ENCODE measurements at places on chromosomes 5 and 9. TPM values are rescaled to one million over a fixed set of nuclear protein-coding genes. Genes with fewer than 3 reads are reported as not detected.
A peak's percentile ranks its signal among the peaks of the same experiment; 100 is the strongest.

Gene SLIT3
- under 0.01 TPM for total RNA-seq

Gene ALDH7A1
- total RNA-seq = 3.5 TPM

Gene PROB1
- 2.4 TPM for total RNA-seq

Gene ORM2
- total RNA-seq = not detected

Gene CDKN2A
- total RNA-seq = 0.27 TPM

Gene GLRA1
- not detected for total RNA-seq

Gene FYB1
- 1.6 TPM for total RNA-seq

Gene SH3GL2
- not detected for total RNA-seq

Gene TMEM252
- not detected for total RNA-seq

Gene SLC22A5
- total RNA-seq = 12.9 TPM

Gene PAPPA
- total RNA-seq = under 0.01 TPM

DNA sequence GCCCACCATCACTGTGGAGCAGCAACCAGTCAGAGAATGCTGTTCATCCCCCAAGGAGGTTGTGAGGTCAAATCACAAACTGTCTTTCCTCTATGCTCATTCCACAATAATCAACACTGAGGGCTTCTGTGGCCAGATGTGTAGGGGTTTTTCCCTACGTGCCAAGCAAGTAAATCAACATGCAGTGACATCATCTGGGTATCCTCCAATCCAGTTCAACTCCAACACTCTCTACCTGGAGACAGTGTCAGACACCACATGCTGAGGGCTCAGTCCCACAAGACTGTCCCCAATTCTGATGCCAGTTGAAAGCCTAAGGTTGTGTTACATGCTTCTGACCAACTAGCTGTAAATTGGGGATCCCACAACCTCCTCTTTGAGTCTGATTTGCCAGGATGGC lies 57.3 kb upstream of the DMRT1 start:
- DNase-seq = no peak

GRCh38 chr5:34682926-34683623 lies 26.9 kb downstream of the RAI14 start:
- no peak for DNase-seq

DNA sequence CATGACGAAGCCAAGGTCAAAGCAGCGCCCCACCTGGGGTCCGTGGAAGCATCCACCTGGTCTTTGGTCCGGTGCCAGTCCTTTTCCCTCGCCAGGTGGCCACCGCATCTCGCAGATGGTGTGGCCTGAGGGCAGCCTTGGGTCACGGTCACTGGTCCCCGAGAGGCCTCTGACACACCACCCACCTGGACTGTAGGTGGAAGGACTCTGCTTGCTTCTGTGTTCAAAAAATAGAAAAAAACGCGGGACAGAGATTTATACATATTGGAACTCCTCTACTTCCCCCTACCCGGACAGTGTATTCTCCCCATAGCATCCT lies 466 bp upstream of the TTC39B start:
- no peak for DNase-seq

DNA sequence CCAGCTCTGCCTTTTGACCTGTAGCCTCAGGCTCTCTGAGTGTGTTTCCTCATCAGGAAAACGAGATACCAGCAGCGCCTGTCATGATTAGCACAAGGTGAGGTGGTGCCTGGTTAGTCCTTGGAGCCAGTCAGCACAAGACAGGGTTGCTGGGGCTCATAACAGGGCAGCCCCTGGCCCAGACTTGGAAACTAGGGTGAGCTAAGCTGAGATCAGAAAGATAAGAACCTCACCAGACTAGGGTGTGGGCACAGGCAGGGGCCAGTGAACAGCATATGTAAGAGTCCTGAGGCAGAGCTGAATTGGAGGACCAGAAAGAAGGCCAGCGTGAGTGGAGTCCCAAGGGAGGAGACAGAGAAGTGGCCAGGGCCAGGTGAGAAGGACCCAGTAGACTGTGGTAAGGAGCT lies 42.7 kb upstream of the FUBP3 start:
- DNase-seq = no peak

DNA sequence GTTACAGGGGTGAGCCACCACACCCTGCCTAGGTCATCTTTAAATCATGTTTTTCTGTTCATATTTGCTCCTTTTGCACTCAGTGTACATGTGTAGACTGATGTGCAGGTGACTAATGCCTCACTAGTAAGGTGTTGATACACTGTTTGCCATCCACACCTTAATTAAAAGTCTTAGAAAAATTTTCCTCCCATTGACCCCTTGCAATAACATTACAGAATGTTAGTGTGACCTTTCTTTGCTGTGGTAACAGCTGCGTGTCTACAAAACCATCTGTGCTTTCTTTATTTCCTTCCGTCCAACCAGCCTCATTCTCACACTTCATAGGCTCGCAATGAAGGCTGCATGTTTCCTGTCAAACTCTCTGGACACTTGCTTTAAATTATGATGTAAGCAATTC lies 6.6 kb upstream of the CEMIP2 start:
- DNase-seq = no peak

GRCh38 chr5:129271308-129271707 lies 176.8 kb downstream of the ISOC1 start:
- no peak for DNase-seq

DNA sequence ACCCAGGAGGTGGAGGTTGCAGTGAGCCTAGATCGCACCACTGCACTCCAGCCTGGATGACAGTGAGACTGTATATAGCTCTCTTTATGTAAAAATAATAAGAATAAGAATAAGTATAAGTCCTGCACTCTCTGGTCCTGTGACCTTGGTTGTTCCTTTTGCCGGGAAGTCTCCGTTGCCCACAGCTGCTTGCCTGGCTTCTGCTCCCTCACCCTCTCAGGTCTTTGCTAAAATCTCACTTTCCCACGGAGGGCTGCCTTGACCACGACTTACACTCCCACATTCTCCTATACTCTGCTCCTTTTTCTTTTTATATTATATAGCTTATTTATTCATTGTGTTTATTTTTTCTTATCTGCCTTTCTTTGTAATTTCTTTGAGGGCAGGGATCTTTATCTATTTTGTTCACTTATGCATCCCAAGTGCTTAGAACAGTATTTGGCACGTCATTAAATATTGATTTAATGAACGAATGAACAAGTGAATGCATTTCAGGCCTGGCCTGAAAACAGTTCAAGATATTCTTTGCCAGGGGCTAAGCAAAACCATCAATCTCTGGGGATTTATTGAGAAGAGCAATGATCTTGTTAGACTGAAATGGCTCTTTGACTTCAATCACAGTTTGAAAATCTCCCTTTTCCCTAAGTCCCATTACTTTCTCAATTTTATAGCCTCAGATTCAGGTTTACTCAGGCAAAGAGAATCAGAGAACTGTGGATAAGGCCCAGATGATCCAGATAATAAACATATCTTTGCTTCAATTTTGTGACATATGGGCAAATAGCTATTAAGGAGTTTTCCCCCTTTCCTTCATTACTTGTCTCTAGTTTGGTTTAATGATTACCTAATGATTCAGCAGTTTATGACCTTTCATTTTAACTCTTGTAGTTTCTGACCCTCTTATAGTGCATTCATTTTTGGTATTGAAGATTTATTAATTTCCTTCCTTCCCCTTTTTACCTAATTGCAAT lies 60.8 kb upstream of the TMC1 start:
- no peak for DNase-seq

DNA sequence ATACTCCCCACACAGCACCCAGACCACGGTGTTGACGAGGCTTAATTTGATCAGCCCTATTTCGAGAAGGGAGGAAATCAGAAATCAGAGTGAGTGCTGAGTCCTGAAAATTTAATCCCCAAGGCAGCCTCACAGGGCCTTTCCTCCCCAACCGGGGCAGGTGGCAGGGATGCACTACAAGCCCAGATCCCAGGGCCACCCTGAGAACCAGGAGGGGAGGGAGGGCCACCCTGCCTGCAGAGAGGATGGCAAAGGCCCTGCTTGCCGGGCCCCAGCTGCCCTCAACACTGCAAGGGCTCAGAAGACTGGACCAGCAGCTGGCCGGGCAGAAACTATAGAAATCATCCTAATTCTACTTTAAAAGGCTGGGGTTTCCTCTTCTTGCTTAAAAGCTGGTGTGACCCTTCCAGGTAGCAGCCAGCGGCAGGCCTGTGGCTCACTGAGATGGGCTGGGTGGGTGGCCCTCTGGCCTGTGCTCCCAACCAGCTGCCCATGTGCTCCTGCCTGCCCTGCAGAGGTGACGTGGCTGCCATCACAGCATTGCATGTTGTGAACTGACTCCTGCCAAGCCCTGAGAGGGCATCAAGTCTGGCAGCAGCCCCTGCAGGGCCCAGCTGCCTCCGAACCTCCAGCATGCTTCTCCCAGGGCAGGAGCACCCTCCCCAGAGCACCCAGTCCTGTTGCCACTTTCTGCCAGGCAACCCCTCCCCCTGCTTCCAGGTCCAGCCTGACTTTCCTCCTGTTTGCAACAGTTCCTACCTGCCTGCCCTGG lies 122.8 kb downstream of the ADAMTS2 start:
- no peak for DNase-seq

- DNase-seq = no peak
Measured at GRCh38 chr5:139828207-139828895, 32.7 kb downstream of the PSD2 start.

DNA sequence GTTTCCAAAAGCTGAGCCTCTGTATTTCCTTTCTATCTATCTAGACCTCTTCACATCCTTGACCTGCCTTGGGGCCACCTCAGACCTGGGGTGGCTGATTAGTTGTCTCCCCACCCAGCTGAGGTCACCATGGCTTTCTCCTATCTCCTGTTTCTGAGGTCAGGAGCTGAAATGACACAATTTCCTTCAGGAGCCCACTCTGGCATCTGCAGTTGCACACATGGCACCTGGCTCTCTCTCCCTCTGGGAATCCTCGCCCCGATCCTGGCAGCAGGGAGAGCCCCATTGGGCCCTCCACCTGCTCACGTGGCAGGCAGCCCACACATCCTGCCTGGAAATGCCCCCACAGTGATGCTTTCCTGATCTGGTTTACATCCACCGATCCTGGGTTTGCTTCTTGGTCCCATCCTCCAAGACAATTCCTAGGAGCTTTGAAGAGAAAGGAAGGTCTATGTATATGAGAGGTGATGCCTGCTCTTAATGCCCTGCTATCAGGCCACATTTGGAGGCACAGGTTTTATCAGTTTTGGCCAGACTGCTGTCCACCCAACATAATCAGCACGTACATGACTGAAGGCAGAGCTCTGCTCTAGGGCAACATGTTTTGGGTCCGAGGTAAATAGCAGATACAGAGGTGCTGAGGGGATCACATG lies 53.7 kb downstream of the MARCHF3 start:
- DNase-seq = no peak

GRCh38 chr9:122822056-122822455 lies 6.3 kb downstream of the PDCL start:
- DNase-seq = no peak

DNA sequence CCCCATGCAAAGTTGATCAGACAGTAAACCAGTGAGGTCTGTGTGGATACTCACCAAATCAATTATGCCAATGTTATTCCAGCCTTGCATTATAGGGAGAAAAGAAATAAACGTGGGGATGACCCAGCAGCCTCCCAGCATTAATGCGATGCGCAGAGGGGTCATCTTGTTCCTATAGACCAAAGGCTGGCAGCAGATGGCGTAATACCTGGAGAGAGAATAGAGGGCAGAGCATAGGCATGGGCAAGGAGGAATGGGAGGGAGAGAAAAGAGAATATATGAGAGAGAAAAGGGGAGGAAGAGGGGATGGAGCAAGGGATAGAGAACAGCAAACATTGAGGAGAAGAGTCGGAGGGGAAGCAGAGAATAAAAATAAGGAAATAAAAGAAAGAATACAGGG lies 131.2 kb downstream of the HTR4 start:
- peak; percentile 1 for DNase-seq

- DNase-seq = no peak
Measured at GRCh38 chr9:84860249-84861115, 191.0 kb downstream of the NTRK2 start.

DNA sequence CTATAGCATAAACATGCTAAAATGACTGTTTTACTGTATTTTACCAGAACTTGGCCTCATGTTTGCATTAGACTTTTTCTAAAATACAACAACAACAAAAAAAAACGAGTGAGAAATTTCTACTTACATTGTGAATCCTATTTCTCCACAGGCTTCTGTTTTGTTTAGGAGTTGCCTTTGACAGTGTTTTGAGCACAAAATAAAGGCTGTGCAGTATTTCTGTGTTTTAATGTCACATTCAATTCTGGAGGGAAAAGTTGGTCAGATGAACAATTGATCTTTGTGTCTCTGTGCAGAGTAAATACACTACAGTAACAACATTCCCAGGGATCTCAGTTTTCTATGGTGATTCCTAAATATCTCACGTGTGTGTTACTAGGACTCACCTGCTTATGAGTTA lies 131.1 kb downstream of the GPBP1 start:
- DNase-seq = no peak

GRCh38 chr5:133117166-133117911 lies 65.5 kb downstream of the HSPA4 start:
- no peak for DNase-seq

- no peak for DNase-seq
Measured at GRCh38 chr9:80797831-80798688, 891.3 kb downstream of the TLE1 start.

- DNase-seq = no peak
Measured at GRCh38 chr9:126788634-126789349, 16.0 kb upstream of the ZBTB43 start.

DNA sequence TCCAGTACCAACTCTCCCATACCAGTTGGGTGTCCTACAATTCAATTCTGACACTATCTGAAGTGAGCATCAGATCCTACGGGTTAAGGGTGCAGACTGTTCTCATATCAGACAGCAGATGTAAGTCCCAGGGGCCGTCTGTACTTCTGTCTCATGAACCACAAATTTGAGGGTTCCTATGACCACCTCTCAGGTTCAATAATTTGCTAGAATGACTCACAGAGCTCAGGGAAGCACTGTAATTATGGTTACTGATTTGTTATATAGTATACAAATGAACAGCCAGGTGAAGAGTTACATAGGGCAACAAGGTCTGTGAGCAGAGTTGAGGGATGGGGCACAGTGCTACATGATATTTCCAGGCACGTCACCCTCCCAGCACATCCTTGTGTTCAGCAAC lies 499.1 kb downstream of the DMAC1 start:
- no peak for DNase-seq

GRCh38 chr9:77502568-77502967 lies 145.6 kb downstream of the GNA14 start:
- no peak for DNase-seq

- no peak for DNase-seq
Measured at GRCh38 chr9:134213508-134213850, 49.1 kb upstream of the RNU6ATAC start.

DNA sequence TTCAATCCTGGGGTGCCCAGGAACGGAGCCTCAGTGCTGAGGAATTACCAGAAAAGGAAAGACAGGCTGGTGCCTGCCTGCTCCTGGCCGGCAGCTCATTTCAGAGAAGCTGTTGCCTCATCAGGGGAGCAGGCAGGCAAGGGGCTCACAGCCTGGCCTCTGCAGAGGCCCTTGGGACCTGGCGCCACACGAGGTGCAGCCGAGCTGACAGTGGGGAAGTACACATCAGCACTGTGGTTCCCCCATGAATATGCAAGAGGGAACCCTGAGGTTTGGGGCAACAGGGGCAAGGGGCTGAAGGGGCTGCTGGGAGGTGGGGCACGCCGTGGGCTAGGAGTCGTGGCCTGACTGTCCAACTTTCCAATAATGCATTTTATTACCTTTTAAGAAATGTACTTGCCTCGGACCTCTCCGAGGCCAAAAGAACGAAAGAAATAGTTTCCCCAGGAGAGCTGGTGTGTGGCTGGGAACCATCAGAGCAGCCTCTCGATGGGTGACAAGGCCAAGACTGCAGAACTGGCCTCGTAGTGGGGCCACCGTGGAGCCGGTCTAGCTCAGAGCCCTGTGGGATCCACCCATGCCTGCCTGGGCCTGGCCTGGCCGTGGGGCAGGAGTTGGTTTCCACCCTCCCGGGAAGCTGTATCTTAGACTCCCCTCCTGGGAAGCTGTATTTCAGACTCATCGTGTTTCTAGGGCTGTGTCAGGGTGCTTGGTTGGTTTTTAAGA lies 198.6 kb downstream of the PAX5 start:
- DNase-seq = no peak

- DNase-seq = no peak
Measured at GRCh38 chr5:56108246-56108645, 113.5 kb upstream of the IL6ST start.
